ENCODE measurements at places on chromosomes 16 and 17.
A peak's percentile ranks its signal among the peaks of the same experiment; 100 is the strongest.

GRCh38 chr16:1474082-1474795, 589 bp downstream of the CLCN7 start:
- DNase-seq, result no peak

- no peak for DNase-seq
These were observed 40.5 kb downstream of the ANKRD11 start for GRCh38 chr16:89449726-89450335.

DNA sequence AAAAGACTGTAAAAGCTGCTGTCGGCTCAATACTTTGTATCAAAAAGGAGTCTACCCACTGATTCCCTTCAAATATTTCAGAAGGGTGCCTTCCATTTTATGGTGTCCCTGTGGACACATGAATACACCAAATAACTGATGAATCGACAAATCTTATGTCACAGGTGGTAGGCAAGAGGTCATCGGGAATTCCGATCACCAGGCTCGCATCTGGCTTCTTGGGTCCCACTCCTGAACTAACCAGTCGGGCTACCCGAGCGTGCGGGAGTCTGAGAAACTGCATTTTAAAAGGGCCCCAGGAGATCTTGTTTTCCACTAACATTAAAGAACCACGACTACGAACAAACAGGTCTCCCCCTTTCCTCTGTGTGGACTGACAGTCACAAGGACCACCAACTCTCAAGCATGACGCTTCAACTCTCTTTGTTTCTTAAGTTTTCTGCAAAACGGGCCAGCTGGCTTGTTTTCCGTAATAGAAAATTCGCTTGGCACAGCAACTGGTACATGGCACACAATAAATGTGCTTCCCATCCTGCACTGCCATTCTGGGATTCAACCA, 873 bp downstream of the PSME3IP1 start:
- no peak for DNase-seq

DNA sequence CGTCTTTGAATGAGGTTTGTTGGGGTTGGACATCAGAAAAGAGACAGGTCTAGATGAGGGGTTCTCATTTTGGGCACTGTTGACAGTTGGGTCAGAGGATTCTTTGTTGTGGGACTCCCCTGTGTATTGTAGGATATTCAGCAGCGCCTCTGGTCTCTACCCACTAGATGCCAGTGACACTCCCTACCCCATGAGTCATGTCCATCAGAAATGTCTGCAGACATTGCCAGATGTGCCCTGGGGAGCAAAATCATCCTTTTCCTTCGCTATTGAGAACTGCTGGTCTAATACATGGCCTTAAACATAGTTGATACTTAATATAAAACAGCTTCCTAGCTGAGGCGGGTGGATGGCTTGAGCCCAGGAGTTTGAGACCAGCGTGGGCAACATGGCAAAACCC, 3.1 kb downstream of the ABAT start:
- DNase-seq, result no peak

DNA sequence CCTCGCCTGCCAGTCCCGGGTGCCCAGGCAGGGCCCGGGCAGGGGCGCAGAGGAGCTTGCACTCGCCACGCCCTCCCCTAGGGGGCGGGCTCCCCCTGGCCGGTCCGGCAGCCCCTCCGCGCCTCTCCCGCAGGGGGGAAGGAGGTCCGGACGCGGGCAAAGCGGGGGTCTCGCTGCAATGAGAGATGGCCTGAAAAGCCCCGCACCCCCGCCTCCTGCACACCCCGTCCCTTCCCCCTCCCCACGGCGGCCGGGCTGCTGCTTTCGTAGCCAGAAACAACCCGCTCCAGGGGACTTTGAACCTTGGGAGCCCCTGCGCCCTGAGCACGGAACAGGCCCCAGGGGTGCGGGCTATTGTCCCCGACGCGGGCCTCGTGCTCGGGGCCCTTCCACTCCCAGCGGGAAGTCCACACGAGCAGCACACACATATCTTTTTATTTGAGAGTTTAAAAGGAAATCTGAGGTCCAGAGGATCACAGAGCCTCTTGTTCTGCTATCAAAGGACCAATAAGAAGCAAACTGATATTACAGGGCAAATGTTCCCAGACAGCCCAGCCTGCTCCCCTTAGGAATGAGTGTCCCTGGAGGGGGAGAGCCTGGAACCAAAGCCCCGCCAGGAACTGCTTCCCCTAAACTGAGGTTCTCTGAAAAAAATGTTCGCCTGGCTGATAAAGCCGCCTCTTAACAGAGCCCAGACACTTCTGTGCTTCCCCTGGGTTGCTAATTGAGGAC, 5.8 kb upstream of the CBX4 start:
- peak; percentile 97 for DNase-seq

- no peak for DNase-seq
These were observed 96.2 kb downstream of the BANP start for GRCh38 chr16:88047462-88047861.

- peak; percentile 80 for DNase-seq
These were observed 8.8 kb downstream of the ZG16B start for GRCh38 chr16:2838928-2839327.
